Anterior cingulate cortex (tissue), 58 donors: ENCODE measurements at places on chromosomes 7 and 10.

- DNase-seq: no peak
Observed at GRCh38 chr10:85618841-85619240, 747.8 kb downstream of the GRID1 start.

DNA sequence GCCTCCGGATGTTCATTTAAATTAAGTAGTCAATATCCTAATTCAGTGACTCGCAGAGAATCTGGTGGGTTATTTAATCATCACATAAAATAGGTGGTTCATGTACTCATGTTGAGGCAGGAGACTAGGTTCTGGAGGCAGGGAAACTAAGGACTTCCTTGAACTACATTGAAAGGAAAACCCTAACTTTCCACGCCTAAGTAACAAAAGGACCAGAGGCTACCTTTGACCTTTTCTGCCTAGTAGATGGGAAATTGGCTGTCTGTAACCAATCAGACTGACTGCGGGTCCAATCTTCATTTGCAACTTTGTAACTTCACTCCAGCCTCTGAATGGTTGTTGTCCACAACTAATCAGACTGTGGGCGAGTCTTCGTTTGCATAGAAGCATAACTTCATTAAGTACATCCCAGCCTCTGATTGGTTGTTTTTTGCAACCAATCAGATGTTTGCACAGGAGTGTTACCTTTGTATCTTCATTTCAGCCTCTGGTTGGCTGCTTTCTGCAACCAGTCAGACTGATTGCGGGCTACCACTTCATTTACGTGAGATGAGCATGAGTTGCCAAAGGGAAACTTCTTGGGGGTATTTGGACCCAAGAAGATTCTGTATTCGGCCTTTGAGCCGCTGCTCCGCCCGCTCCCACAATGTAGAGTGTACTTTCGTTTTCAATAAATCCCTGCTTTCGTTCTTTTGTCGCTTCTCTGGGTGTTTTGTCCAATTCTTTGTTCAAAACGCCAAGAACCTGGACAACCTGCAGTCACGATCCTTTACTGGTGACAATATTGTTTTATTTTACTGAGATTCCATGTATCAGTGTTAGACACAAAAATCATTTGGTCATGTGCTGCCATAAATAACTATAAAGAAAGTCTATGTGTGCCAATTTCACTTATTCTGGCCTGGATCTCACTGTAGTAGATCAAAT is 1.7 kb upstream of the ST7 start:
- DNase-seq: no peak

- no peak for DNase-seq
Observed at GRCh38 chr7:14009453-14010418, 20.3 kb upstream of the ETV1 start.

DNA sequence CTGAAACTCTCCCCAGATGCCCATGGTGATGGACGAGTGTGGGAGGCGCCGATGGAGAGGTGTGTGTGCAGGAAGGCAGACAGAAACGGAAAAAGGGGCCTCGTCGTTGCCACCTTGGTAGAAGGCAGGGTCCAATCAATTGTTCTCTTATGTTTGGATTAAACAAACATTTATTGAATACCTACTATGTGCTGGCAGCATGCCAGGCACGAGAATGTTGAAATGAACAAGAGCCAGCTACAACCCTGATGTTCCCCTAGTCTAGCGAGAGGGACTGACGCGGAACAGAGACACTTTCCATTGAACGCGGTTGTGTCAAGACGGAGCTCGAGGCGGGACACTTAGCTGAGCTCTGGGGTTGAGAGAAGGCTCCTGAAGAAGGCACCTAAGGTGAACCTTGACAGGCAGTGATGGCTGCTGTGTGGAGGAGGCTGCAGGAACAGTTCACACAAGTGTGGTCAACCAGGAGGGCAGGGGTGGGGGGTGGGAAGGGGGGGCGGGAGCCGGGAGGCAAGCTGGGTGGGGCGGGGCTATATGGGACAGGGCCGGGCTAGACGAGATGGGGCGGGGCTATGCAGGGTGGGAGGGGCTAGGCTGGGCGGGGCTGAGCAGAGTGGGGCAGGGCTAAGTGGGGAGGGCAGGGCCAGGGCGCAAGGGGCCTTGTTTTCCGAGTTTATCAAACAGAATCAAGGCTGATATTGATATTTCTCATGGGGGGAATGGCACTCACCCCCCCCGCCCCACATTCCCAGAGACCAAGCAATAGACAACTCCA is 181.0 kb downstream of the GATA3 start:
- no peak for DNase-seq

DNA sequence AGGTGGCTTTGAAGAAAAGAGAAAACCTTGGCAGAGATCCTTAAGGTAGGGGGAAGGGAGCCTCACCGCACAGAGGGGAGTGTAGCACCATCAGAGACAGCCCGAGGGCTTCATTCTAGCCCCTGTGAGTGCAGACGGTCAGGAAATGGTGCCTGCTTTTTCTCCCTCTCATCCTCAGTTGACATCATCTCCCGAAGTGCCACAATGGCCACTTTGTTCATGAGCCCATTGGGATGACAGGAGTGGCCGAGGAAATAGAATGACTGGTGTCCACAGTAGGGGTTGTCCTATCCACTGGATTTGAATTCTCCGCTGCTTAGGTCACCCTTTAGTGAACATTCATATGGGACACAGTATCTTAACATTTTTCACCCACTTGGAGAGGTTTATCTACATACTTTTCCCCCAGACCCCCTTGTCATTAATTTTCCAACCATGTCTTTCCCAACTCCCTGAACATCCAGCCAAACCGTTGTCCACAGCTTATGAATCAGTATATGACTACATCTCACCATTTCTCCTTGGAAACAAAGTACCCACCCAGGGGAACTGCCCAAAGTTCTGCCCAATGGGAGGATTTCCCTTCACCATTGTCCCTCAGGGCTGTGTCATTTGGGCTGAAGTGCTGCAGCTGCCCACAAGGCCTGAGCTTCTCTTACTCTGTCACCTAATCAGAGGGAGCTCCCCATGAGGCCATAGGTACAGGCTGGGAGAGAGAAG is 108.8 kb downstream of the ADCY1 start:
- no peak for DNase-seq

DNA sequence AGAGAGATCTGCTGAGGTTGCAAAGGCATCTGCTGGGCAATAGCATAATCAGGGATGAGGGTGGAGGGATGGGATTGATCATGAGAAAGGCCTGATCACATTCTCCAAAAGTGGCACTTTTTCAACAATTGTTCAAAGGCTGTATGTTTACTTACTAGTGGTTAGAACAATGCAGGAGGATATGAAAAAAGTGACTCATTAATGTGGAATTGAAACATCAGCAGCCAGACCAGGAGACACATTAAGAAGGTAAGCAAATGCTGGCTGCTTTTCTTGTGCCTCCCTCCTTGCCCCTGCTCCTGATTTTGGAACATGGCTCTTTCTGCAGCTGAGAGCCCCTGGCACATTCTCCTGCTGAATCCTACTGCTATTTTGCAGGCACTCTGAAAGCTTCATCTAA is 63.5 kb downstream of the FAM204A start:
- no peak for DNase-seq

GRCh38 chr7:51031791-51032515 is 249.3 kb upstream of the GRB10 start:
- no peak for DNase-seq

DNA sequence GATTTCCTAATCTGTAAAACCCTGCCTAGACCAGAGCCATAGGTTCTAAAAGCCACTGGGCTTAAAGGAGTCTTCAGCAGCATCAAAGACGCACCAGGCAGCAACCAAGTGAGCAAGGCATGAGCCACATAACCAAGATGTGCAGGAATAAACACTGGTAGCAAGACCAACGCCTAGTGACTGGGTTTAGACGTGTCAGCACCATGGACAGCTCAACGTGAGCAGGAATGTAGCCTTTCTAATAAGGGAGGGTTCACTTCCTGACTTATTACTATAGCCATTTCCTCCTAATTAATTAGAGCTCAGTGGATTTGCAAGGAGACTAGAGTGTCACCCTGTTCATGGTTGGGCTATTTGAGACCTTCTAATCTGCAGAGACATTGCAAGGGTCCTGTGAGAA is 223.7 kb downstream of the LHFPL3 start:
- DNase-seq: no peak

DNA sequence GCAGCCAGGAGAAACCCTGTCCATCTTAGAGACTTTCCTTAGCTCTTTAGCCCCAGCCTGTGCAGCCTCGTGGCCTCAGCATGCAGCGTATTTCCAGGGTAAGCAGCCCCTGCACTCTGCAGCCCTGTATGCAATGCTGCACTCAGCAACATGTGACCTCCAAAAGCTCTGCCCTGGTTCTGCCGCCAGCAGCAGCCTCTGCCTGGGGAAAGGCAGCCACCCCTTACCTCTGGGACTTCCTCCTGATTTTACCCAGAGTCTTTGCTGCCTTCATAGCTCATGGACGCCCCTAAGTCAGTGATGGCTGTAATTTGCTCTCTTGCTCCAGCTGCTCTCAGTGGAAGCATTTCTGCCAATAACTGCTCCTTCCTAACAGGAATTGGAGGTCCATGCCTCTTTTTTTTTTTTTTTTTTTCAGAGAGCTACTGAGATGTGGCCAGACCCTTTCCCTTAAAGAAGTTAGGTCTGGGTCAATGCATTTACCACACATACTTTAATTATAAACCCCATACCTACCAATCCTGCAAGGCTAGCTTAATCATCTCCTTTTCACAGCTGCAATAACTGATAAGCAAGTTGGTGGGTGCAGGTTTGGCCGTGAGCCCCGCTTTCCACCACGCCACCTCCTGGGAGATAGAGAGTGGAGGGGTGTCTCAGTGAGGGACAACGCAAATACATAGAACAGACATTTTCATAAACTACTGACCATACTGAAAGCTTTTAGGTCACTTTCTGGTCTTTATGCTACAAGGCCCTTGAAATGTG is 71.7 kb downstream of the RAMP3 start:
- no peak for DNase-seq

- DNase-seq: no peak
Observed at GRCh38 chr10:8088504-8088903, 34.0 kb downstream of the GATA3 start.

DNA sequence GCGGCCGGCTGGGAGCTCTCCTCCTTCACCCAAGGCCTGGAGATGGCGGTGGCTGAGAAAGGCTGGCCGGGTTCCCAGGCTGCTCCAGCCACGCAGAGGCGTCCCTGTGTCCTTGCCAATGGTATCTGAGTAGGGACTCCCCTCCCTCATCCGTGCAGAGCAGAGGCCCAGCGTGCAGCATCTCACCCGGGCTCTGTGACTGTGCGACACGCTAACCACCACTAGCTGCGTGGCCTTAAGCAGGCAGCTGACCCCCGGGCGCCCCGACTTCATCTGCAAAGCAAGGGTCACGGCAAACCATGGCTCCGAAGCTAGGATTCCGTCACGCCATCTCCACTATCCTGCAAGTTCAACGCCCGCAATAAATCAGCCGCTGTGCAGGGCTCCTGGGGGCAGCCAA is 47.2 kb upstream of the TNRC18 start:
- DNase-seq: peak; percentile 47

DNA sequence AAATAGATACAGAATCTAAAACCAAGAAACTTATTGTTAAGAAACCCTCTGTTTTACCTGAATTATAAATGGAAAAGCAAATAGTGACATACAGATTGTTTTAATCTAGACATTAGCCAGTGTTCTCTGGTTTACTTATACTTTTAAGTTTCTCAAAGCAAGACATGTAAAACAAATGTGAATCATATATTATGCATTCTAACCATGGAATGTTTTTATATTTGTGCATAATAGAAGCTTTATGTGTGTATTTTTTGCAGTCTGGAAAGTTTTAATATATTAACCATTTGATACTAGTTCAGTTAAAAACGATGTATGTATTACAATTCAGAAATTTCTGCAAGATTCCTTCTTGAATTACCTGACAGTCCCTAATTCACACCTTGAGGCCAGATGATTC is 150.6 kb upstream of the TMEM72 start:
- no peak for DNase-seq

DNA sequence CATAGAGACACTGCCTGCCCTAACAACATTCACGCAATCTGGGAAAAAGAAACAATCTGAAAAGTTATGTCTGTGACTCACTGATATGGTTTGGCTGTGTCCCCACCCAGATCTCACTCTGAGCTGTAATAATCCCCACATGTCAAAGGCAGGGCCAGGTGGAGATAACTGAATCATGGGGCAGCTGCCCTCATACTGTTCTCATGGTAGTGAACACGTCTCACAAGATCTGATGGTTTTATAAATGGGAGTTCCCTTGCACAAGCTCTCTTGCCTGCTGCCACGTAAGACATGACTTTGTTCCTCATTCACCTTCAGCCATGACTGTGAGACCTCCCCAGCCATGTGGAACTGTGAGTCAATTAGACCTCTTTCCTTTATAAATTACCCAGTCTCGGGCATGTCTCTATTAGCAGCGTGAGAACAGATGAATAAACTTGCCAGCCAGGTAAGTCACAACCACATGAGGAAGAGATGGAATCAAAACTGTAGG is 341.5 kb upstream of the AOAH start:
- DNase-seq: no peak

DNA sequence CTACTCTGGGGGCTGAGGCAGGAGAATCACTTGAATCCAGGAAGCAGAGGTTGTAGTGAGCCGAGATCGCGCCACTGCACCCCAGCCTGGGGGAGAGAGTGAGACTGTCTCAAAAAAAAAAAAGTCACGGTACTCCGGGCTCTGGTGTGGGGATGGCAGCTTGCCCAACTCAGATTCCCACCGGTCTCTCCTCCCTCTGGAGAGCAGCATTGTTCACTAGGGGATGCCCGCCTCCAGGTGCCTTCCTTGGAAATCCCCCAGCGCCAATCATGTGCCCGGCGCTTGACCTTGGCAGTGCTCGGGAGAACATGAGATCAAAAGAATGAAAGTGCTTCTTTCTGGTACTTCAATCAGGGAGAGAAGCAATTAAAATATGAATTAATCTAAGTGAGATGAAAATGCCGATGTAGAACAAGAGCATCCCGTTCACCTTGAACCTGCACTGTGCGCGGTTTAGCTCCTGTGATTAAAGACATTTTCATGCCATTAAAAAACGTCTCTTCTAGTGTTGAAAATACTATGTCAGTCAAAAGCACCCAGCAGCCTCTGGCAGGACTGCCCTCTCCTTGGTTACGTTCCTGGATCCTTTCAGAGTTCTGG is 1127.3 kb upstream of the AUTS2 start:
- no peak for DNase-seq

GRCh38 chr10:119370111-119370741 is 162.9 kb downstream of the GRK5 start:
- no peak for DNase-seq

DNA sequence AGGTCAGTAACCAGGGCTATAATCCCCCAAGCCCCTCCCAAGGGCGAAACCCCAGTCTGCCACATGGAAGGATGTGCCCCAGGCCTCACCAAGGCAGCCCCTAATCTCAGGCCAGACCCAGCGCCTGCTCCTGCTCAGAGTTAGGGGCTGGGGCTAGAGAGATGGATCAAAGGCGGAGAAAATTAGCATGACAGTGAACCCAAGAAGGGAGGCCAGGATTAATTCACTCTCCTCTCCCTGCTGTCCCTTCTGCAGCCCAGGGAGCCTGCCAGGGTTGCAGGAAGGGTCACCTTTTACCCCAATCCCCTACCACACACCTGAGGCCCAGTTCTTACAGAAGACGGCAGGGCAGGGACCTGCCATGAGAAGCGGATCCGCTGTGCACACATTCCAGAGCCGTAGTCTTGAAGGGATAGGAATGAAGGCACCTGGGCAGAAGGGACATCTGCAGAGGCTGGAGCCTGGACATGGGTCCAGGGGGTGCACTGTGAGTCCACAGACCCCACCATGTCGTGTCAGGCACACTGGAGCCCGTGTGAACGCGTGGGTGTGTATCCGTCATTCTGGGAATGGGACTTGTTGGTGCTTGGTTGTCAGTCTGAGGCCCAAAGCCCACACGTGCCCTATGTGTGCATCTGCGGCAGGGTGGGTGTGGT is 11.9 kb upstream of the ZMIZ1 start:
- DNase-seq: no peak
